ENCODE measurements at places on chromosomes 5 and 9.

DNA sequence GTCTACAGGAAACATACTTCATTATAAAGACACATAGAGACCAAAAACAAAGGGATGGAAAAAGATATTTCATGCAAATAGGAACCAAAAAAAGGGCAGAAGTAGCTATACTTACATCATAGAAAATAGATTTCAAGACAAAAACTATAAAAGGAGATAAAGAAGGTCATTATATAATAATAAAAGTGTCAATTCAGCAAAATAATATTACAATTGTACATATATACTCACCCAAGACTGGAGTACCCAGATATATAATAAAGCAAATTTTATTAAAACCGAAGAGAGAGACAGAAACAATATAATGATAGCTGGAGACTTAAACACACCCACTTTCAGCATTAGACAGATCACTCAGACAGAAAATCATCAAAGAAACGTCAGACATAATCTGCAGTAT, 546.3 kb downstream of the PRDM9 start:
- DNase-seq: no peak

DNA sequence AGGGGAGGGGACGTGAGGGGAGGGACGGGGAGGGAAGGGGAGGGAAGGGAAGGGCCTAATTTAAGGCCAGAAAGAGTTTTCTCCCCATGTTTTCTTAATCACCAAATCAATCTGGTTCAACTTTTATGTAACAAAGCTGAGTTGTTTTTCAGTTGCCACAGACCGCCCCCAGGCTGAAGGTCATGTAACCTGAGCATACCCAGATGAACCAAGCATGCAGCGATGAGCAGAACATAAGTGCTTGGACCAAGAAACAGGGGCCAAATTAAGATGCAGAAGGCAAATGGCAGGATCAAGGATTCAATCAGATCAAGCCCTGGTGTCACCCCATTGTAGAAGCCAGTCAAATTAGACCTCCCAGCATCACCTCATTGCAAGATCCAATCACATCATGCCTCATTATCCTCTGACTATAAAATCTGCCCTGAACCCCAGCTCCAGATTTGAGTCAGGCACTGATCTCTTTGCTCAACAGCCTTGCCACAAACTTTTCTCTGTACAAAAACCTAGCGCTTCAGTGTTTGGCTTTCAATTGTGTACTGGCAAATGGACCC, 113.5 kb upstream of the TNPO1 start:
- DNase-seq: no peak

- DNase-seq: no peak
Measured at GRCh38 chr5:95591490-95591901, 28.4 kb upstream of the GPR150 start.

DNA sequence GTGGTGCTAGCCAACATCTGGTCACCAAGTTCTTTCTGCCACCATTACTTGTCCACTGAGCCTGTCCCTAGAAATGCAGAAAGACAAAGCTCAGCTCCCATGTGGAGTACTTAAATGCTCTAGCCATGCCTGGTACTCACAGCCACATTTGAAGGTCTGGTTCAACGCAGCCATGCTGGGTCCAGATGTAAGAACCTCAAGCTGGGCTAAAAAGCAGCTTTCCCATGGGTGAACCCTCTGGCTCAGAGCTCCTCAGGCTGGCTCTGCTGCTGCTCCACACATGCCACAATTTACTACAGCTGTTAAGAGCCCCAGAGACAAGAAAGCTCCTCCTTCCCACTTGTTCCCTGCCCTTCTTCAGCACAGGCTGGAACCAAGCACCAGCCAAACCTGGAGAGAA, 97.1 kb upstream of the LRRTM2 start:
- DNase-seq: no peak

DNA sequence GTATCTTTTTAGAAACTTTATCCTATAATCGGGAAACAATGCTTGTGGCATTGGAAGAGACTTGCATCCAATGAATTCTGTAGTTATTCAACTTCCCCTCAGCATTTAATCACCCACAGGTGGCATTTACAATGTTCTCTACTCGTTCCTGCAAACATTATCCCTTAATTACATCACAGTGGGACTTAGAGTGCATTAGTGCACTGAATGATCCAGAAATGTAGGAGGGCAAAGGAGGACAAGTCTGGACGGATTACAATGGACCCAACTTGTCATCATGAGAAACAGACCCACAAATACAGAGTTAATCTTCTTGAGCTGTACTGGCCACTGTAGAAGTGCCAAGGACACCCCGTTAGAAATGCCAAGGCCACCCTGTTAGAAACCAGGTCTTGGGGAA, 129.1 kb downstream of the DOCK8 start:
- DNase-seq: no peak

DNA sequence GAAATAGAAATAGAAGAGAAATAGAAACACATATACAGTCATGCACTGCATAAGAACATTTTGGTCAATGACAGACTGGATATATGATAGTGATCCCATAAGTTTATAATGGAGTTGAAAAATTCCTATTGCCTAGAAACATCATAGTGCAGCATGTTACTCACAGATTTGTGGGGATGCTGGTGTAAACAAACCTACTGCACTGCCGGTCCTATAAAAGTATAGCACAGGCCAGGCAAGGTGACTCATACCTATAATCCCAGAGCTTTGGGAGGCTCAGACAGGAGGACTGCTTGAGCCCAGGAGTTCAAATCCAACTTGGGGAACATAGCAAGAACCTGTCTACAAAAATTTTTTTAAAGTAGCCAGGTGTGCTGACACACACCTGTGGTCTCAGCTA, 240.6 kb upstream of the MAP3K1 start:
- DNase-seq: no peak

DNA sequence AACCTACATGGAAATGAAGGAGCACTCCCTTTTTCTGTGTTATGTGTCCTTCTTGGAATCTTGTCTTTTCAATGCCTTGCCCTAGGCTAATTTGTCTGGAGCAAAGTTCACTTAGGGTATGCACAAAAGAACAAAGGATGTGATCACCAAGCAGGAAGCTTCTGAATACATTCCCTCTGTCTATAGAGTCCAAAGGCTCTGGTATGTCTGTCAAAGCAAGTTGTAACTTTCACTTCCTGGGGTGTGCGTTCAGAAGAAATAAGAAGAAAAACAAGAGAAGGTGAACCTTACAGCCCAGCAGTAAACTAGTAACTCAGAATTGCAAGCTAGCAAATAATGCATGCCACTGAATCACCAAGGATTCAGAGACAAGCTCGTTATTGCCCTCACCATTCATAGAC, 31.7 kb upstream of the CDH6 start:
- DNase-seq: no peak

- DNase-seq: no peak
Measured at GRCh38 chr5:31534527-31535046, 2.5 kb downstream of the C5orf22 start.

DNA sequence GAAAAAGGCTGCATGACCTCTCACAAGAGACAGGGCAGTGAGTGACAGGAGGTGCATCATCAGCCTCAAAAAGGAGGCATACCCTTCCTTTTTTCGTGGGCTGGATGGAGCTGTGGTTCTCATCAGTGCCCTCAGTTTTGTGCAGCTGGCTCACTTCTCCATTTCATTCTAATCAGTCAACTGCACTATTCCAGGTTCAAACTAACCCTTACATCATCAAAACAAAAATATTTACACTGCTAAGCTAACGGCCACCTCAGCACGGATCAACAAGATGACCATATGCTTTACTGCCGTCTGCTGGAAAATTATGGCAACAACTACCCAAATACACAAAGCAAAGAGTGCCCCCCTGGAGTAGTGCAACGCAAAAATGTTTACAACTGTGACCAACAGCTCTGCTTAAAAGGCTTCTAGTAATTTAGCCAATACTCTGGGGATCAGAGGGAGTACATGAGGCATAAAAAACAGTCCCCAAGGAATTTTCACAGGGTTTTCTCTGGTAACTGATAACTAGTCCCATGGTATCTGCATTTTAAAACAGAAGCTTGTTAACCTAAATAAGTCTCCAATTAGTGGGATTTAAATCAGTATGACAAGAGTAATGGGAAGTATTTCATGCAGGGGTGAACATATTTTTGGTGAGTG, 10.8 kb downstream of the KCNV2 start:
- DNase-seq: no peak

DNA sequence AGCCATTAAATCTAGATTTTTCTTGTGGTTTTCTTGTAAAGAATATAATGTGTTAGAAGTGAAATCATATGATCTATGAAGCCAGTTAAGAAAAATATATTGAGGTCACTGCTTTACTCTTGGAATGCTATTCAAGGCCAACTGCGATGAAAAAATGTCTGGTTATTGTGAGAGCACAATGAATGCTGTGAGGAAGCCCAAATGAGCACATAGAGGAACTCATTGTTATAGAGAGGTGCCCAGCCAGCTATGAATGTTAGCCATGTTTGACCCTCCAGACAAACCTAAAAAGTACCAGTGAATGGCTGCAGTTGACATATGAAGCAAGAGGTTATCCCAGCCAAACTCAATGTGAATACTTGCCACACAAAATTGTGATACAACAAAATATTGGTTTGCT, 359.8 kb upstream of the FAM174A start:
- DNase-seq: no peak

DNA sequence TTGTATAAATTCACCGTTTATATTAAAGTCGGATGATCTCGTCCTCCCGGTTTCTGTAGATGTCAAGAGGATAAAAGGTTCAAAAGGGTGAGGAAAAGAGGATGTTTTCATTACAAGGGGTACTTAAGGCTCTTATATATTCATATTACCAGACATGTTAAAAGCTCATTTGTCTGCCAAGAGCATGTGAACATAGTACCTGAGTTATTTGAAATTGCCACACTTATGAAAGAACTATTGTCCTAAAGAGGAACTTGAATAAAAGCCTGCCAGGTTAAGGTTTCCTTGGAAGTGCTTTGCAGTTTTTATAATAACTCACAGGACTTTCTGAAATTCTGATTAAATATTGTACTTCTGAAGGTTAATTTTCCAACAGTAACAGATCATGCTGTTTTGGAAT, 1915.1 kb downstream of the MAT2B start:
- DNase-seq: no peak

GRCh38 chr9:14748373-14748772, 25.8 kb upstream of the CER1 start:
- no peak for DNase-seq
